ENCODE measurements at places on chromosomes 1 and 21. TPM values are rescaled to one million over a fixed set of nuclear protein-coding genes. Genes with fewer than 3 reads are reported as not detected.
A peak's percentile ranks its signal among the peaks of the same experiment; 100 is the strongest.

GRCh38 chr1:19940486-19941205, 17.2 kb upstream of the PLA2G2E start:
- no peak for DNase-seq
- no peak overlapping the region for H3K27ac ChIP-seq
- H3K27me3 ChIP-seq: no peaks in the 10 kb centered on the region
- peaks cover 3% of the 10 kb centered on the region for H3K36me3 ChIP-seq
- no peak overlapping the region for H3K4me3 ChIP-seq

Gene CCDC27
- total RNA-seq: not detected

- peaks cover 8% of the 10 kb centered on the region for H3K36me3 ChIP-seq
- no peak overlapping the region for H3K27ac ChIP-seq
- peaks cover under 1% of the 10 kb centered on the region for H3K4me1 ChIP-seq
- no peaks in the 10 kb centered on the region for H3K27me3 ChIP-seq
- no peak overlapping the region for H3K4me3 ChIP-seq
- no peak for DNase-seq
Measured at GRCh38 chr1:185363205-185363604, 46.2 kb upstream of the IVNS1ABP start.

- H3K27ac ChIP-seq: peak overlapping the region; percentile 8
- H3K27me3 ChIP-seq: no peaks in the 10 kb centered on the region
- H3K4me1 ChIP-seq: no peaks in the 10 kb centered on the region
- peaks cover 8% of the 10 kb centered on the region for H3K36me3 ChIP-seq
Measured at GRCh38 chr1:19112891-19113696, 97.0 kb downstream of the UBR4 start.

Gene USP33
- total RNA-seq: 64.1 TPM

GRCh38 chr1:159979257-159979656, 25.2 kb upstream of the SLAMF9 start:
- no peaks in the 10 kb centered on the region for H3K4me1 ChIP-seq
- no peak overlapping the region for H3K27ac ChIP-seq

DNA sequence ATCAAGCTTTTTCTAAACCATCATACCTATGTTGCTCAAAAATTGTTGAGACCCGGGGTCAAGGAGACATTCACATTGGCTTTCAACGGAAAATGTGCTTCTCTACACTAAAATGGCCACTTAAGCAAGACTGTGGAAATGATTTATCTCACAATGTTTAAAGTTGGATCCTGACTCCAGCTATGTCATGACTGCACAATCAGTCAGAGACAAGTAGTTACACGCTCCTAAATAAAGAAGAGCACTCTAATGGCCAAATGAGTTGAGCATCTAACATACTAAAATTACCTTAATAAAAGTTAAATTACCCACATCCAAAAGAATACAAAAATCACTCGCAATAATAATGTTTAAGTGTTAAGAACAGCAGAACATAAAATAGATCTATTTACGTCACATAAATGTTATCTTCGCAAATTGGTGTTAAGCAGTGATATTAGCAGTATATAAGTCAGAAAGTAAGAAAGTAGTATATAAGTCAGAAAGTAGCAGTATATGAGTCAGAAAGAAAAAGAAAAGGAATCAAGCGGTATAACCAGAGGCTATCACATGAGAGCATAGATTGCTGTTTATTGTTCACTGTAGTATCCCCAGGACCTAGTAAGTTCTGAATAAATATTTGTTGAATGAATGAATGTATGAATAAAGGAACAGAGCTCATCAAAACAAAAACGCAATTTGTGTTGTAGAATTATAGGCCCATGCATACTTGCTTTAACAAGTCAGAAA, 28.4 kb downstream of the ZNF281 start:
- no peaks in the 10 kb centered on the region for H3K27me3 ChIP-seq
- no peaks in the 10 kb centered on the region for H3K4me1 ChIP-seq
- H3K4me3 ChIP-seq: no peak overlapping the region
- no peaks in the 10 kb centered on the region for H3K36me3 ChIP-seq
- no peak overlapping the region for H3K27ac ChIP-seq
- no peak for DNase-seq

Gene NPHS2
- total RNA-seq: not detected

Gene UBE2U
- total RNA-seq: not detected

- no peak overlapping the region for H3K4me3 ChIP-seq
- H3K27ac ChIP-seq: no peak overlapping the region
- H3K4me1 ChIP-seq: peaks cover 14% of the 10 kb centered on the region
- H3K36me3 ChIP-seq: peaks cover 4% of the 10 kb centered on the region
- DNase-seq: no peak
- no peaks in the 10 kb centered on the region for H3K27me3 ChIP-seq
Measured at GRCh38 chr1:15420853-15421465, 11.3 kb downstream of the EFHD2 start.

DNA sequence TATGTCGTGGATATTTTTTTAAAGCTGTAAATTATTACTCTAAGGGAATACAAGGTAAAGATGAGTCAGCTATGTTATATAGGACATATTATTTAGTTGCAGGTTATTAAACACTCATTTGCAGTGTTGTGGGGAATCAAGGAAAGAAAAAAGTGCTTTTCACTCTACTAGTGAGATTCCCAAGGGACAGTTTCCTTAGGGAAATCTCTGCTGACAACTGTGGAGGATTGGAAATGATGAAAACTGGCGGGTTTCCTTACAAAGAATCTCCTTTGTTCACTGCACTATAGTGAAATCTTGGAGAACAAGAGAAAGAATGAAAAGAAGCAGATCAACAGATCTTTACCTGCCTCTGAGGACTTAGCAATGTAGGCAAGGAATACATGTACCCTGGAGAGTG, 24.5 kb upstream of the TRIM45 start:
- no peaks in the 10 kb centered on the region for H3K27me3 ChIP-seq
- H3K4me1 ChIP-seq: peaks cover 35% of the 10 kb centered on the region
- no peak overlapping the region for H3K4me3 ChIP-seq
- DNase-seq: no peak
- H3K27ac ChIP-seq: no peak overlapping the region
- H3K36me3 ChIP-seq: no peaks in the 10 kb centered on the region

Gene DCDC2B
- total RNA-seq: not detected

GRCh38 chr1:193077991-193078390, 18.6 kb downstream of the RO60 start:
- no peaks in the 10 kb centered on the region for H3K4me1 ChIP-seq
- peaks cover 42% of the 10 kb centered on the region for H3K36me3 ChIP-seq
- DNase-seq: no peak
- no peak overlapping the region for H3K4me3 ChIP-seq
- H3K27me3 ChIP-seq: no peaks in the 10 kb centered on the region

DNA sequence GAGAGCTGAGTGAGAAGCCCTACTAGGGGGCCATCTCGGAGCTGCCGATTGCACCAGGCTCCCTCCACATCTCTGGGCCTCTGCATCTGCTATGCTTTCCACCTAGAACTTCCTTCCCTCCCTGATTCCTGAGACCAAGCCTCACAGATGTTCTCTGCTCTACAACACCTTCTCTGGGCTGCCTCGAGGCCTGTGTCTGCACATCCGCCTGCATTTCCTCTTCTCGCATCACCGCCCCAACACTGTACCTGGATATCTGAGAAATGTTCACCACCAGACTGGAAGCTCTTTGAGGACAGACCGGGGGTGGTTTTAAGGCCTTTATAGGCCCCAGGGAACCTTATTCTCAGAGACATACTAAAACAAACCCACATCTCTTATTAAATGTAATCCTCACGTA, 20.7 kb downstream of the CTNNBIP1 start:
- H3K4me3 ChIP-seq: no peak overlapping the region
- no peak for DNase-seq
- H3K36me3 ChIP-seq: no peaks in the 10 kb centered on the region
- H3K4me1 ChIP-seq: peaks cover 50% of the 10 kb centered on the region
- no peaks in the 10 kb centered on the region for H3K27me3 ChIP-seq
- H3K27ac ChIP-seq: peak overlapping the region; percentile 76

GRCh38 chr1:9039761-9040658, 13.8 kb upstream of the SLC2A7 start:
- no peak overlapping the region for H3K4me3 ChIP-seq
- no peak for DNase-seq
- no peak overlapping the region for H3K27ac ChIP-seq
- no peaks in the 10 kb centered on the region for H3K27me3 ChIP-seq
- H3K4me1 ChIP-seq: no peaks in the 10 kb centered on the region
- no peaks in the 10 kb centered on the region for H3K36me3 ChIP-seq

Gene PRAMEF1
- total RNA-seq: not detected

Gene CASQ2
- total RNA-seq: 0.12 TPM

DNA sequence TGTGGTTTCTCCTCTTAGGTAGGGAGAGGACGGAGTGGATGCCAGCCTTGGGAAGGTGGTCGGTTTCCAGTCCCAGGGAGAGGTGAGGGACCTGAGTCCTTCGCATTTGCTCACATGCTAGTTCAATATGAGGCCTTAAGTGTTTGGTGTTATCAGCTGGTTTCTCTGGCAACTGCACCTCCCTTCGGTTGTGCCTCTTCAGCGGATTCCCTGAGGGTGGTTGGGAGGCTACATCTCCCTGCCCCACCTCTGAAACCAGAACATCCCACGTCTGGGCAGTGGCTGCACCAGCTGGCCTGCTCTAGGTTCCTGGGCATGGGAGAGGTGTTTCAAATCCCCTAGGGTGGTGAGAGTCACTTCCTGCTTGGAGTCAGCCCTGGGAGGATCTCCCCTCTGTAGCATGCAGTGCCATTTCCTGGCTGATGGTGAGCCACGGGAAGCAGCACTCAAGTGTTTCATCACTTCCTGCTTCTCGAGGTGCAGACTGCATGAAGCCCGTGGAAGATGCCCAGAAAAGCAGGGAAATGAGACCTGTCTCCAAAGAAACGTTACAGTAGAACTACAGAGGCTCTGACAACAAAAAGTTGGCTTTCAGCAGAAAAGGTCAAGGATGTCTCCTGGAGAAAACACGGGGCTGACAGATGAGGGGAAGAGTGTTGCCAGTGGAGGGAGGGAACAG, 4.5 kb downstream of the TMEM125 start:
- H3K4me1 ChIP-seq: peaks cover 11% of the 10 kb centered on the region
- H3K36me3 ChIP-seq: no peaks in the 10 kb centered on the region
- no peak for DNase-seq
- peaks cover 18% of the 10 kb centered on the region for H3K27me3 ChIP-seq
- H3K4me3 ChIP-seq: no peak overlapping the region

- no peak overlapping the region for H3K27ac ChIP-seq
- peaks cover 3% of the 10 kb centered on the region for H3K4me1 ChIP-seq
- no peak overlapping the region for H3K4me3 ChIP-seq
- no peak for DNase-seq
Measured at GRCh38 chr1:84769636-84770035, 79.4 kb upstream of the SSX2IP start.

- peaks cover 11% of the 10 kb centered on the region for H3K4me1 ChIP-seq
- no peak overlapping the region for H3K27ac ChIP-seq
- no peak for DNase-seq
- no peaks in the 10 kb centered on the region for H3K27me3 ChIP-seq
Measured at GRCh38 chr21:44966135-44967081, 26.6 kb downstream of the SLX9 start.

DNA sequence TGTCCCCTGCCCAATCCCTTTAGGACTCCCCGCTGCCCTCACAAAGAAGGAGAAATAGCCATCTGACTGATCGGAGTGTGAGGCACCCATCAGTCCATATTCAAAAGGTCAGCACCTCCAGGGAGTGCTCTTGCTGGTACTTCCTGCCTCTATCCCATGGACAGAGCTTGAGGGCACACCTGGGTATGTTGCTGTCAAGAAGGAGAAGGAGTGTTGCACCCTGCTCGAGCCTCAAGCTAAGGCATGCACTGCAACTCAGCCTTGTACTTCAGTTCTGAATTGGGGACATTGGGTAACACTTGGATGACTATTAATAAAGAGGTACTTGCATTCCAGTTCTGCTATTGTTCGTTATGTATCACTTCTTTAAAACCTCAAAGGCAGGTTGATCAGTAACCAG, 190.3 kb upstream of the ZC3H12A start:
- H3K4me1 ChIP-seq: no peaks in the 10 kb centered on the region
- DNase-seq: no peak
- no peaks in the 10 kb centered on the region for H3K36me3 ChIP-seq
- peaks cover 67% of the 10 kb centered on the region for H3K27me3 ChIP-seq
- H3K27ac ChIP-seq: no peak overlapping the region

Gene LORICRIN
- not detected for total RNA-seq

Gene PRAMEF20
- not detected for total RNA-seq

DNA sequence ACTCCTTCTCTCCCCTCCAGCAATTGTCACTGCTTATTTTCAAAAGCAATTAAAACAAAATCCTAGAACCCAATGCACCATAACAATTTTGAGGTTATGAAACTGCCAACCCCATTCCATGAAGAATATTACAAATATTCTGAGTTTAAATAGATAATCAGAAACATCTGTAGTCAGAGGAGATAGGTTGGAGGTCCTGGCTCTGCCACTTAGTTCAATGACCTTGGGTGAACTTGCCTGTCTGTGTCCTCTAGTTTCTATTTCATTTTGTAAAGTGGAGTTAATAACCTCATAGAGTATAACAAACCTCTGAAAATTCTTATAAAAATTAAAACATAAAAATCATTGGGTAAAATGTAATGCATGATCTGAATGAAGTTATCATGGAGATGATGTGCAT, 164.6 kb downstream of the KCTD3 start:
- H3K4me3 ChIP-seq: no peak overlapping the region
- H3K36me3 ChIP-seq: no peaks in the 10 kb centered on the region
- H3K27ac ChIP-seq: no peak overlapping the region
- H3K4me1 ChIP-seq: no peaks in the 10 kb centered on the region
- DNase-seq: no peak

DNA sequence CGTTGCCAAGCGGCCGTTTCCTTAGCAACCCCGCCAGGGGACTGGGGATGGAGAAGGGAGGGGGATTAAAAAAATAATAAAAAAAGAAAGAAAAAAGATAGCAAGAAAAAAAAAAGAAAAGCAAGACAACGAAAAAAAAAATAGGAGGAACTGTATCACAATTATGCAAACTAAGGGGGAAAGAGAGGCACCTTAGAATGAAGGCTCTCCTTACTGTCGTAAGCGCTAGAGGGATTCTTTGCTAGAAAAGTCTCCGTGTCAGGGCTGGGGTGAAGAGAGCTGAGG, 625 bp upstream of the NEGR1 start:
- no peak overlapping the region for H3K27ac ChIP-seq
- H3K4me3 ChIP-seq: no peak overlapping the region
- DNase-seq: no peak
- peaks cover 12% of the 10 kb centered on the region for H3K4me1 ChIP-seq
- H3K27me3 ChIP-seq: peaks cover 48% of the 10 kb centered on the region
- no peaks in the 10 kb centered on the region for H3K36me3 ChIP-seq

- H3K4me1 ChIP-seq: peaks cover 20% of the 10 kb centered on the region
- no peak for DNase-seq
- H3K27me3 ChIP-seq: peaks cover 3% of the 10 kb centered on the region
- H3K4me3 ChIP-seq: peak overlapping the region; percentile 88
- no peak overlapping the region for H3K27ac ChIP-seq
- H3K36me3 ChIP-seq: no peaks in the 10 kb centered on the region
Measured at GRCh38 chr1:6495540-6496364, 4.3 kb upstream of the PLEKHG5 start.

- H3K36me3 ChIP-seq: no peaks in the 10 kb centered on the region
- H3K4me1 ChIP-seq: peaks cover 9% of the 10 kb centered on the region
- H3K27me3 ChIP-seq: peaks cover 2% of the 10 kb centered on the region
- no peak for DNase-seq
- H3K4me3 ChIP-seq: no peak overlapping the region
- no peak overlapping the region for H3K27ac ChIP-seq
Measured at GRCh38 chr1:53519421-53519820, 60.2 kb downstream of the DMRTB1 start.

Gene TNFRSF9
- total RNA-seq: 0.28 TPM

GRCh38 chr1:10960411-10961299, 51.8 kb upstream of the TARDBP start:
- H3K4me3 ChIP-seq: no peak overlapping the region
- DNase-seq: peak; percentile 95
- H3K36me3 ChIP-seq: no peaks in the 10 kb centered on the region
- peak overlapping the region; percentile 35 for H3K27ac ChIP-seq
- H3K27me3 ChIP-seq: peaks cover 3% of the 10 kb centered on the region

- no peak for DNase-seq
- peaks cover 6% of the 10 kb centered on the region for H3K27me3 ChIP-seq
- H3K4me3 ChIP-seq: no peak overlapping the region
- no peaks in the 10 kb centered on the region for H3K4me1 ChIP-seq
- no peaks in the 10 kb centered on the region for H3K36me3 ChIP-seq
- no peak overlapping the region for H3K27ac ChIP-seq
Measured at GRCh38 chr1:233453433-233454200, 126.1 kb downstream of the MAP3K21 start.
